ENCODE measurements at places on chromosomes 7 and 10.

GRCh38 chr10:70958396-70958795 is 70.0 kb upstream of the PCBD1 start:
- no peak for DNase-seq

- DNase-seq = no peak
Measured at GRCh38 chr10:46549171-46550075, 7.0 kb downstream of the GPRIN2 start.

DNA sequence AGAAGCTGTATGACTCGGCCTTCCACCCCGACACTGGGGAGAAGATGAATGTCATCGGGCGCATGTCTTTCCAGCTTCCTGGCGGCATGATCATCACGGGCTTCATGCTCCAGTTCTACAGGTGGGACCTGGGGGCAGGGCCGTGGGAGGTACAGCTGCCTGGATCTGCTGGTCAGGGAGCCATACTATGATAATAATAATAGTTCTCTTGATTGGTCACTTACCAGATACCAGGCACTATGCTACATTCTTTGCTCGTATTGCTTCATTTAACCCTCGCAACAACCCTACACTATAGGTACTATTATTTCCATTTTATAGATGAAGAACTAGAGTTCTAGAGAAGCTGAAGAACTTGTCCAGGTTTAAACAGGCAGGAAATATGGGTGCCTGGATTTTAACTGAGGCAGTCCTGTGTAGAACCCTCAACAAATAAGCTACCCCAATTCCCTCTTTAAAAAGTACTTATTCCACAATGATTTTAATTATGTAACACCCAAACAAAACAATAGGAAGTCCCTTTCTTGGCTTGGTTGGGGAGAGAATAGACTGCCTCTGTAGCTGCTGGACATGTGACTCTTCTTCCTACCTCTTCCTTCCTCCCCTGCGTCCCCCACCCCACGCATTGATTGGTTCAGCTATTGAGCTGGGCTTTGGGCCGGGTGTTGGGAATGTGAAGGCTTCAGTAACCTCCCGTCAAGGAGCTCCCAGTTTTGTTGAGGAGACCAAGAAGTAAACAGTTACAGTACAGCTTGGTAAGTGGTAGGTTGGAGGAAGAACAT is 12.8 kb downstream of the SFXN2 start:
- no peak for DNase-seq

DNA sequence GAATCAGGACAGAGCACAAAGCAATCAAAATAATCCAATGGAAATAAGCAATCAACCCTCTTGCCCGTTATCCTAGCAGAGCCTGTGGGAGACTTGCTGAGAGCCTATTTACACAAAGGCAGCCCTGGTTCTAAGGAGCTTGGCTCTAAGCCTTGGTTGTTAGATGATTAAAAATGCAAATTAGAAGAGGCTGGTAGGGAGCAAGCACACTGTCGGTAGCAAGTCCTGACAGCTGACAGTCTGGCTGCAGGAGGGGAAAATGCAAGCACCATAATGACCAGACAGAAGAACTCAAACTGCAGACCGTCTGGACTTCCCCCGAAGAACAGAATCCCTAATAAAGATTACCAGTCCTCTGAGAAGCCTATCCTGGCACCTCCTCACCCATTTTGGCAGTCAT is 131.8 kb upstream of the CTTNBP2 start:
- DNase-seq = no peak

DNA sequence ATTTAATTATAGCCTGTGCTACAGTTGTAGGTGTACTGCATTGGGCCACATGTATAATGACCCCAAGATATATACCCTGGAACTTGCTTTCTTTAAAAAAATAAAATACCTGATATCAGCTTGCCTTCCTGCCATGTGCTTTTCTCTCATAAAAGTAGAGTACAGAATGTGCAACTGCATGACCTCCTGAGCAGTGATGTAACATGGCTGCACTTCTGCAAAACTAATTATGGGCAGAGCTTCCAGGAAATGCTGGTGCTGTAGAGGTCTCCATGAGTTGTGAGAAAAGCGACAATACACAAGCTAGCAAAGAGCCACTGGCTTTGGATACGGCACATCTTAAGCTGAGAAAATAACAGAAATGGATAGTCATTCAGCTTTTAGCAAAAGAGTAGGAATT is 6.5 kb upstream of the ERLIN1 start:
- DNase-seq = no peak

GRCh38 chr10:131248376-131249165 is 63.0 kb downstream of the TCERG1L start:
- no peak for DNase-seq

DNA sequence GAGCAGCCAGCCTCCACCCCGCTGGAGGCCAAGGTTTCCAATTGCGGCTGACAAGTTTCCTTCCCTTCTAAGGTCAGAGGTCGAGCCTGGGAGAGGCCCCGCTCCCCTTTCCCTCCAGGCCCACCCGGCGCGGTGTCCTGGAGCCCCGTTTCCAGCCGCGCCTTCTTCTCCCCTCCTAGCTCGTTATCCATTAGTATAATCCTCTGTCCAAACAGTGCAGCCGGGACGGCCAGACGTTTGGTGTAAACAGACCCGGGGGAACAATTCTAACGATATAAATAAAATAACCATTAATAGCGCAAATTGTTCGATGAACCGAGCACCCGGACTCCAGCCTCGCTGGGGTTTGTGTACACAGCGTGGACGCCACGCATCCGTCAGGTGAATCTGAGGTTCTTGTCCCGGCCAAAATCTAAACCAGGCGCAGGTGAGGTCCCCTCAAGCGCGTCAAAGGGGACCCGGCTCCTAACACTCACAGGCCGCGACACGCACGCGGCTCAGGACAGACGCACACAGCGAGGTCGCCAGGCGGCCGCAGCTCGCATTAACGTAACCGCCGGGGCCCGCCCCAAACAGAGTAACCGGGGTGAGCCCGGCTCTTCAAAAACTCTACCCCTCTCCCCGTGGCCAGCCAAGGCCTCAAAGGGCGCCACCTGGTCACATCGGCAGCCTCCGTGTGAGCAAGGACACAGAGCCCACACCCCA is 10.8 kb upstream of the NKX2-3 start:
- no peak for DNase-seq

DNA sequence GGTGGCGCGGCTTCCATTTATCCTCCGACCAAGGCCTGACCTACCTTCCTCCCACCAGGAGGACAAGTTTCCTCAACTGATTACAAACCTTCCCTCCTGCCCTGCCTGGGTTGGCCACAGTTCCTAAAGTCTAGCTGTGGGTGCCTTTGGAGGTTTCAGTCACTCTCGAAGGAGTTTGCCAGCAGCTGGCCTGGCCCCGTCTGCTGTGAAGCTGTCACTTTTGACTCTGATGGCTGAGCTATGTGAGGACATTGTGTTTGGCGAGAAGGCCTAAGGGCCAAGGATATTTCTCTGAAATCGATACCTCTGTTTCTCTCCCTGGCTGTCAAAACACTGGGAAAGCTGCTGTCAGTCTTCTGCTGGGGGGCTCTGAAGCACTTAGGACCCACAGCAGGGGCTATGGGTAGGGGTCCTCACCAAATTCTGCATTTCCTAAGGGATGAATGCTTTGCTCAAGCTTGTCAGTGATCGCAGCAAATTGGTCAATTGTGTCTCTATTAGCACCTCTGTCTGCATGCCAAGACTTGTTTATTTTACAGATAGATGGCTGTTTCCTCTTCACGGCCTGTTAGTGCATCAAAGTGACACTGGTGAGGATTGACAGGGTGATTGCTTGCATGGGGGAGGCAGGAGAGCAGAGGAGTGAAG is 31.9 kb upstream of the SAMD8 start:
- DNase-seq = no peak

GRCh38 chr7:130463553-130464434 is 23.0 kb upstream of the CEP41 start:
- no peak for DNase-seq

DNA sequence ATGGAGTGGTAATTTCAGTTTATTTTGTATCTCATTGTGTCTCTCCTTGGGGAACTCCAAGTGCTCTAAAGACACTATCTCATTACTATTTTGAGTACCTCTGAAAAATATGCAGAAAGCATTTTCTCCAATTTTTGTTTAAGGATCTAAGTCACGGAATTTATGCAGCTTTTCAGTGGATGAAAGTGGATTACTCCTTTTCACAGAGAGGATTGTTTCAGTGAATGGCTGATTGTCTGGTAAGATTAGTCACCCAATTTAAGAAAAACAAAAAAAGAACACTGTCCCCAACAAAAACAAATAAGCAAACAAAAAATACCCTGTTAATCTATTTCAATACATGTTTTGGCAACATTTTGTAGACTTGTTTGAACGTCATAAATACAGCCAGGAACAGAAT is 338.3 kb upstream of the TEX47 start:
- DNase-seq = no peak

DNA sequence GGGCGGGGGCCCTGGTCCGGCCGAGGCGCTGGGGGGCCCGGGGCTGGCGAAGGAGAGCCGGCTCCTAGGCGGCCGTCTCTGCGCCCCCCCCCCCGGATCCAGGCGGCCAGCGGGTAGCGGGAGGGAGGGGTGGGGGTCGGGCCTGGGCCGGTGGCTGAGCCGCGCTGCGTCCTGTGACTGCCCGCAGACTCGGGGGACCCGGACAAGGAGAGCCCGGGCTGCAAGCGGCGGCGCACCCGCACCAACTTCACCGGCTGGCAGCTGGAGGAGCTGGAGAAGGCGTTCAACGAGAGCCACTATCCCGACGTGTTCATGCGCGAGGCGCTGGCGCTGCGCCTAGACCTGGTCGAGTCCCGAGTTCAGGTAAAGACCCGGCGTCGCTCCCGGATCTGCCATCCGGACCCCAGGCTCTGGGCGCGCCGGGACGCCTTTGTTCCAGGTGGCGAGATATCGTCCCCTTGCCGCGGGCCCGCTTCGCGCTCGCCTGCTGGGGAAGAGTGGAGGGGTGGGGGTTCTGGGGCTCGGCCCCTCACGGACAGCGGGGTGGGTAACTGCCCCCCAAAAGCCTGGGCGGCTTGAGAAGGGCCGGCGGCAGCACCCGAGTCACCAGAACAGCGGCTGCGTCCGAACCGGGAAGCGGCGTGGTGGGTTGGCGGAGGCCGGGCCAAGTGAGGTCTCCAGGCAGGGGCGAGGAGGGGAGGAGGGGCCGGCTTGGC is 819 bp downstream of the UNCX start:
- no peak for DNase-seq

DNA sequence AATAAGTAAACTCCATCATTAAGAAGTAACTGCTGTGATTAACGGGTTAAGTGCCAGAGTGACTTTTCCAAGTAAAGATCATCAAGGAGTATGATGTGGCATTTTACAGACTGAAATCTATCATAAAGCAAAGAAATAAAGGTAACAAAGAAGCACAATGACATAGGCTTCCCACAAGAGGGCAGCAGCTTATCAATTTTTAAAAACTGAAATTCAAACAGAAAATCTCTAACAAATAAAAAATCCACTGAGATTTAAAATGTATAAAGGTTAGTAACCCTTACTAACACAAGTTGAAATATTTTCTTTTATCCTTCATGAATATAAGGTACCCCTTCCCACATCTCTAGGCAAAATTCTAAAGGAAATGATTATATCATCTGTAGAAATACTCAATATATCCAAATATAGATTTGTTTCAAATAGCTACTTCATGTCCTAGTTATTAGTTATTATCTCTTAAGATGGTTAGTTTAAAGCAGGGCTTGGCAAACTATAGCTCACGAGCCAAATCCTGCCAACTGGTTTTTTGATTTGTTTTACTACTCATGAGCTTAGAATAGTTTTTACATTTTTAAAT is 29.2 kb downstream of the FAM3C start:
- no peak for DNase-seq

DNA sequence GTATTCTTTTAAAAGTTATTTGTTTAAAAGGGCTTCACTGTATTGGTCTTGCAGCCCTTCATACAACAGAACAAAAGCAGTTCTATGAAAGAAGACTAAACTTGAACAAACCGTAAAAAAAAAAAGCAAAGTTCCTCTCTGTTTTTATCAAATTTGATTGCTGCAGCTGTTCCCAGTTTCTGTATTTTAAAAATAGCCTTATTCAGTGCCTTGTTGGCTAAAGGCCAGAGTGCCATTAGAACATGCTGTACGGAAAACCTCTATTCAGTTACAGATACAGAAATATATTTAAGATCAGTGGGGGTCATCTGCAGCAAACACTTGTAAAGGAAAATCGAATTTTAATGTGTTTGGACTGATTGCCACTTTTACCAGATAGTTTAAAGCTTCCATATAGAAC is 207.8 kb upstream of the ETV1 start:
- DNase-seq = no peak

GRCh38 chr7:144102041-144102440 is 7.3 kb upstream of the OR2A2 start:
- no peak for DNase-seq

- DNase-seq = no peak
Measured at GRCh38 chr7:67983486-67983885, 986.9 kb downstream of the TYW1 start.

DNA sequence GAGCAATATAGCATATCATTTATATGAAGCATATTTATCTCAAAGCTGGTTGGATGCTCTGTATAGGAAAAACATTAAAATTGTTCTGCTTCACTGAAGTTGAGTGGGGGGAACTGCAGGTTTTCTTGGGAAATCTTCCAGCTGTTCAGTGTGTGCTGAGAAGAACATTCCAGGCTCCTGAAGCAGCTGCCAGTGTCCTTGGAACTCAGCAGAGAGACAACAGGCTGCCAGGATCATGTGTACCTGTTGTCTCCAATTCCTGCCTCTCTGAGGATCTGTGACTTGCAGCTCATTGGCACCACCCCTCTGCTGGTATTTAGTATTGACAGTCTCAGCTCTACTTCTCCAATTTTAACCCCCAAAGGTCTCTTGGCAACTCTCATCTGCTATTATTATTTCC is 42.3 kb upstream of the PRKG1 start:
- DNase-seq = no peak

- DNase-seq = no peak
Measured at GRCh38 chr7:80781146-80781545, 137.7 kb downstream of the SEMA3C start.

GRCh38 chr10:82643601-82644000 is 768.6 kb downstream of the NRG3 start:
- DNase-seq = no peak

DNA sequence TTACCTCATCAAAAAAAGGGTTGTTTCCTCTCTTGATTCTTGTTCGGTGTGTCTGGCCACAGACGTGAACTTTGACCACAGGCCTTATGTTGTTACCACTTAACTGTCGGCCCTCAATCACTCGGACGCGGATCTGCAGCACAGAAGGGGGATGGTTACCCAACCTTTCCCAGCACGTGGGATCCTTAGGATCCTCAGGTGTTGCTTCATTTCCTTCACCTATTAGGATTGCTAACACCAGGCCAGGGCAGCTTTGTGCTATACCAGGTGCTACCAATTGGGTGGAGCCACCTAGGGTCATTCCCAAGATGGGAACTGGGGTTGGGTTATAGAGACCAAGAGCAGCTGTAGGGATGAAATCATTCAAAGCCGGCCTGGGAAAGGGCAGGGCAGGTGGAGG is 73.4 kb downstream of the MYOF start:
- DNase-seq = no peak

- no peak for DNase-seq
Measured at GRCh38 chr7:111846898-111847297, 284.6 kb upstream of the IMMP2L start.
